Osteocyte (in vitro differentiated cells): ENCODE measurements at places on chromosomes 16 and 17. TPM values are rescaled to one million over a fixed set of nuclear protein-coding genes. Genes with fewer than 3 reads are reported as not detected.

DNA sequence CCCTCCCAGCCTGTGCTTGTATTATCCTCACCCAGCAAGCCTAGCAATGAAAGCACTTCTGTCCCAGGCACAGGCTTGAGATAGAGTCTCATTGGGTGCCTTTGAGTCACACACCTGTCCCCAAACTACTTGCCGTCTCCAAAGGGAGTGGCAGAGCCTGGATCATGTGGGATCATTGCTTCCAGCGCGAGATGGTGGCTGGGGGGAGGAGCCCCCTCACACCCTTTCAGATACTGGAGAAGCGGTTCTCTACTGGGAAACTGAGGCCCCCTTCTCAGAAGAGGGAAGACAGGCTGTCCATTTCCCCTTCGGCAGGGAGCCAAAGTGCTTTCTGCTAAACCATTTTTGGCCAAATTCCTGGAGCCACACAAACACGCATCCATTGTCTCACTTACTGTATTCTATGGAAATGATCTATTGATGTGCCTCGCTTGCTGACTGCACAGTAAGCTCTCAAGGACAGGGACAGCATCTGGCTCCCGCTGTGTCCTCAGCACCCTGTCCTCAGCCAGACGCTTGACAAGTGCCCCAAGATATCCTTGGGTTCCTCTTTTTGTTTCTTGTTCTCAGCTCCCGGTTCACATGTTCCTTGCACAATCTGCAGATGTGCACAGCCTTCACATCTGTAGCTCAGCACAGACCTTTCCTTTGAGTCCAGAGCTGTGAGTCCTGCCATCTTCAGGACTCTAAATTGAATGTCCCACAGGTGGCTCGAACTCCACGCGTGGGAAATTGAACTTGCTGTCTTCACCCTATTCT lies 26.0 kb upstream of the DLX3 start:
- peak; percentile 60 for DNase-seq

- no peak for DNase-seq
Observed at GRCh38 chr16:80113873-80114574, 426.8 kb upstream of the DYNLRB2 start.

The PDF gene
- total RNA-seq = 11.8 and 12.6 TPM in 2 replicates

DNA sequence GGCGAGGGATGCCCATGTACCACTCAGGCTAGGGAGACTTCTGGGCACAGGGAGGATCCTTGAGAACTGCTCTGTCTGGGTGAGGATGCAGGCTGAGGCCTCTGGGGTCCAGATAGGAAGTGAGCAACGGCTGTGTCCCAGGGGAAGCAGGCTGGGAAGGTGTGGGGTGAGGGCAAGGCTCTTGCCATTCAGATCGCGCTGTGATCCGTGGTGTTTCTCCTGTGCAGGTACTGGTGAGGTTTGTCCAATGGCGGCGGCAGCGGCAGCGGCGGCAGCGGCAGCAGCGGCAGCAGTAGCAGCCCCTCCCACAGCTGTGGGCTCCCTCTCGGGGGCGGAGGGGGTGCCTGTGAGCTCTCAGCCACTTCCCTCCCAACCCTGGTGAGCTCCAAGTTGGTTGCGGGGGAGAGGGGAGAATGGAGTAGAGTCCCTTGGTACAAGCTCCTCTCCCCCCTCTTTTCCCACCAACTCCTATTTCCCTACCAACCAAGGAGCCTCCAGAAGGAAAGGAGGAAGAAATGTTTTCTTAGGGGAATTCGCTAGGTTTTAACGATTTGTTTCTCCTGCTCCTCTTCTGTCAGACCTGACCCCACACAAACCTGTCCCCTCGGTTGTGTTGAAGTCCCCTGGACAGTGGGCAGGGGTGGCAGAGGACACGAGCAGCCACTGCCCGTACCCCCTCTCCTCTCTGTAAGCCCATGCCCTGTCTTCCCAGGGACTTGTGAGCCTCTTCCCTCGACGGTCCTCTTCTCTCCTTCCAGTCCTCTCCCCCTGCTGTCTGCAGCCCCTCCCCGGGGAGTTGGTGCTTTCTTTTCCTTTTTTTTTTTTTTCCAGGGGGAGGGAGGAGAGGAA lies 1.9 kb upstream of the PRRT2 start:
- DNase-seq = no peak

The MYBBP1A gene
- 47.9 and 48.5 TPM in 2 replicates for total RNA-seq

The OR4D1 gene
- total RNA-seq = 0.11 TPM in 1 of 2 replicates, not detected in the other

GRCh38 chr16:22787466-22788192 lies 26.3 kb upstream of the HS3ST2 start:
- DNase-seq = no peak

DNA sequence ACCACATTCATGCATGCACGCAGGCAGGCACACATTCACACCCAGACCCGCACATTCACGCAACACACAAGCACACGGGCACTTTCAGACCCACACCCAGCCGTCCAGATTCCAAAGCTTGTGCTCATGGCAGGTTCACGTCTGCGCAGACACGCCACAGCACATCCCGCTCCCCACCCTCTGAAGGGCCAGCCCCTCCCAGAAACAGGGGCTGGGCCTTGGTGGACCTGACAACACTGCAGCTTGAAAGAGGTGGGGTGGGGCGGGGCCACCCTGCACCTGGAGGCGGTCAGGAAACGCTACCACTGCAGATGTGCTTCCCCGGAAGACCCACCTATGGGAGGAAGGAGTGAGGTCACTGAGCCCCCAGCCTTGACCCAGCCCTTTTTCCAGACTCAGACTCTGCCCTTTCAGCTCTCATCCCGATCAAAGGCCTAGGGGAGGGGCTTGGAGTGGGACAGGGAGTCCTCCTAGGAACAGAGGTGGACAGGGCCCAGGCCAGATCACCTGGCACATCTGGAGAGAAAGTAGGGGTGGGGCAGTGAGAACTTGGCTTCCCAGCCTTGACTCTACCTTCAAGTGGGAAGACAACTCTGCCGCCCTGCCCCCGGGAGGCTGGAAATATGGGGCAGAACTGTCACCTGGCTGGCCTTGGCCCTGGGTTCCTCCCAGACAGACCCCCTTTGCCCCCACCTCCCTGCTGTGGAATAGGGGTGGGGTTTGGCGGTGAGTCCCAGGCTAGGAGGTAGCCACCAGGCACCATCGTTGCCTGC lies 11.0 kb downstream of the P3H4 start:
- no peak for DNase-seq

The HBZ gene
- total RNA-seq = not detected in 2 replicates

The CDRT15L2 gene
- not detected in 2 replicates for total RNA-seq

GRCh38 chr17:8473451-8474192 lies 37.9 kb downstream of the NDEL1 start:
- peak; percentile 59 for DNase-seq
